Globus pallidus (tissue), 1 donor: ENCODE measurements at places on chromosomes 16 and 17.

DNA sequence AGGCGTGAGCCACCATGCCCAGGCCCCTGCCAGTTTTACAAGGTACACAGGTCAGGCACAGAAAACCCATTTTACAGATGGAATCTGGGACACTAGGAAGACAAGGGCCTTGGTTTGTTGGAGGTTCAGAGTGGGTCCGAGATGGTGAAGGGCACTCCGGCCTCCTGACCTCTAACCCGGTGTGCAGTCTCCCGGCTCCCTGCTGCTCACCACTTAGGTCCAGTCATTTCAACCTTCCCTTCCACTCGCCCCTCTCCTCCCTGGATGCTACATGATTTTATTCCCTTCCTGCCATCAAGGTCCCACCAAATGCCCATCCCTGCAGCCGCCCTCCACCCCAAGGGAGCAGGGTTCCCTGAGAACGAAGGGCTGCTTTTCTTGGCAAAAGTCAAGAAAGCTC, 8.7 kb downstream of the ITGAX start:
- DNase-seq = no peak

- DNase-seq = no peak
Measured at GRCh38 chr16:29909391-29909790, 9.1 kb downstream of the ASPHD1 start.

- DNase-seq = no peak
Measured at GRCh38 chr17:41486809-41487530, 2.7 kb downstream of the KRT36 start.

- DNase-seq = no peak
Measured at GRCh38 chr17:38460082-38460715, 31.9 kb downstream of the ARHGAP23 start.

DNA sequence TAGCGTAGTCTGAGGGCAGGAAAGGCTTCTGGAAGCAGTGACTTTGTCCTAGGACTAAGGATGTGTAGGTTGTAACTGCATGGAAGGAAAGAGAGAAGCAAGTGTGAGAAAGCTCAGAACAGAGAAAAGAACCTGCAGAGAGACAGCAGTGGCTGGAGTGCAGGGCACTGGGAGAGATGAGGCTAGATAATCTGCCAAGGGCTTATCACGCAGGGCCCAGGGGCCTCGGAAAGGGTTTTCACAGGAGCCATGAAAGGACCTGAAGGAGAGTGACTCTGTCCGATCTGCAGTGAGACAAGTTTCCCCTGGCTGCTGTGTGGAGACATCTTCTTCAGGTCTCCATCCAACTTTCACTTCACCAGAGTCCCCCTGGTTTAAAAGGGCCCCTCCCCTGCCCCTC, 7.1 kb upstream of the SRCAP start:
- no peak for DNase-seq

- DNase-seq = no peak
Measured at GRCh38 chr17:83056583-83057396, 22.6 kb upstream of the METRNL start.

DNA sequence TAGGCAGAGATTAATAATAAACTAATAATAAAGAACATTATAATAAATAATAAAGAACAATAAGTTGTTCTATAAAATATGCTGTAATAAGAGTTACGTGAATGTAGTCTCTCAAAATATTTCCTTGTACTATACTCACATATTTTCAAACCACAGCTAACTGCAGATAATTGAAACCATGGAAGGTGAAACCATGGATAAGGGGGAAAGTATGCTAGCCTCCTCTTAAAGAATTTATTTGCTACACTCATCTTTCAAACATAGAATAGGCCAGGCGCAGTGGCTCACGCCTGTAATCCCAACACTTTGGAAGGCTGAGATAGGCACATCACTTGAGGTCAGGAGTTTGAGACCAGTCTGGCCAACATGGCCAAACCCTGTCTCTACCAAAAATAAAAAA, 18.5 kb downstream of the CYTH1 start:
- DNase-seq = no peak

GRCh38 chr17:75849724-75850123, 5.4 kb downstream of the WBP2 start:
- no peak for DNase-seq

GRCh38 chr17:78617511-78618061, 40.4 kb upstream of the DNAH17 start:
- DNase-seq = no peak

- DNase-seq = no peak
Measured at GRCh38 chr17:65415991-65416390, 145.5 kb downstream of the AXIN2 start.

DNA sequence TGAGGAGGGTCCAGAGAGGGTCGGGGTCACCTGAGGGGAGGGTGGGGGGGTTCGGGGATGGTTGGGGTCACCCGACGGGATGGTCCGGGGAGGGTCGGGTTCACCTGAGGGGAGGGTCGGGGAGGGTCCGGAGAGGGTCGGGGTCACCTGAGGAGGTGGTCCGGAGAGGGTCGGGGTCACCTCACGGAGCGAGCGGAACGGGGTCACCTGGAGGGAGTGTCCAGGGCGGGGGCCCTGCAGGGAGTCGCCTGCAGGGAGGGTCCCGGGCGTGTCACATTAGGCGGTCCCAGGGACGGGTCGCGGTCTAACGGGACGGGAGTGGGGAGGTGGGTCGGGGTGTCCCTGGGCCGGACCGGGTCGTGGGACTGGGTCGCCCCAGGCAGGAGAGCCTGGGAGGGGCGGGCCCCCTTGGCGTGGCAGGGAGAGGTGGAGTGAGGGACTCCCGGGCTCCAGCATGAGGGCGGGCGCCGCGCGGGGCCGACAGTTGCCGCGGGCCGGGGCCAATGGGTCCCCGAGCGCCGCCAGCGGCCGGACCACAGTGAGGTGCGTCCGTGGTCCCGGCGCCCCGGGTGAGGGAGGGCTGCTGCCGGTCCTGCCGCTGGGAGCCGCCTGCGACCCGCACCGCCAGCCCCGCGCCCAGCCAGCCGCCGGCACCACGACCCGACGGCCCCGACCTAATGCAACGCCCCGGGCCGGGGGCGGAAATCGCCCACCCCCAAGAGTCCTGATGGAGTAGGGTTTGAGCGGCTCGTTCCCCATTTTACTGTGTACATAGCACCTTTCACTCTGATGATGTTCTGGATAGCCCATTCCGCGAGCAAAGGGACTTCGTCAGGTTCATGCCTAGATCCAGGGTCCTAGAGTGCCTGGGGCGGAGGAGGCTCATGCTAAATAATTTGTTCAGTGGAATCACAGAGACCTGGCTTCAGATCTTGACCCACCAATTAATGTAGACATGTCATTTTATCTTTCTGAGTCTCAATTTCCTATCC, 1.2 kb upstream of the ABCA3 start:
- no peak for DNase-seq

GRCh38 chr16:85848986-85849385, 49.5 kb downstream of the COX4I1 start:
- no peak for DNase-seq

GRCh38 chr16:70691223-70692129, 5.6 kb upstream of the MTSS2 start:
- DNase-seq = peak; percentile 82

DNA sequence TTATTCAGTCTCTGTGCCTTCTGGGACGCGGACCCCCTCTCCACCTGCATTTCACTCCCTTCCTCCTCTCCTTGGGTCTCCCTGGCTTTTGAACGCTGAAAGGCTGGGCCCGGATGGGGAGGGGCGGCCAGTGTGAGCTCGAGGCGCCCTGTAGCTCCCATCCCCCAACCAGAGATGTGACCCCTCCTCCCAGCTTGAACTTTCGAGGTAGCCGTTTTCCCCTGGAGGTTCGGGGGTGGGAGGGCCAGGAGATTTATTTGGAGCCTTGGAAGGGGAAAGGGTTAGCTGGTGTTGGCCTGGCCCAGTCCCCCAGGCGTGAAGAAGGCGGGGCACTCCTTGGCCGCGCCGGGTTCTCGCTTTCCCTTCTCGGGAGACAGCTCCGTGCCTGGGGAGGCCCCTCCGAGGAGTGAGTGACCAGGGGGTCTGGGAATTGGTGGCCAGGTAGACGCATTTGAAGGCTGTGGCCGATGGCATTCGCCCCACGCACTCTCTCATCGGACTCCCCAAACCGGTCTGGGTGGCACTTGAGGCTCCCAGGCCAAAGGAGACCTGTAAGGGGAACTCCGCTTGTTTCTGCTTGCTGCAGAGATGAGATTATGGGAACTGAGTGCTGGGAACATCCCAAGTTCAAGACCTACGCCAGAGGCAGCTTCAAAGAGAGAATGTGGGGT, 942 bp downstream of the LDAF1 start:
- DNase-seq = no peak

DNA sequence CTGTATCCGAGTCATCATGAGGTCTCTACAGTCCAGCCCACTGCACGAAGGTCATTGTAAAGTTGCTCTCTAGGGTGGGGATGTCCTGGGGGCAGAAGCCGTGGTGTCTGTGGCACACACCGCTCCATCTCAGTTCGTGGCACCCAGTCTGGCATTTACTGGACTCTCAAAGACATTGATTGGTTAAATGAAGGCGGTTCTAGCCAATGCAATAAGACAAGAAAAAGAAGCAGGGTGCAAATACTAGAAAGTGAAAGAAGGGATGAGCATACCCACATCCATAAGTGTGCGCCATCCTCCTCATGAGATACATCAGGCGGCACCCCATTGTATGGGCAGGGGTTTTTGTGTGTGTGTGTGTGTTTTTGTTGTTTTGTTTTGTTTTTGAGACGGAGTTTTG, 10.7 kb upstream of the ATP2A3 start:
- no peak for DNase-seq
